ENCODE measurements at places on chromosomes 2 and 18. TPM values are rescaled to one million over a fixed set of nuclear protein-coding genes. Genes with fewer than 3 reads are reported as not detected.

GRCh38 chr18:24214913-24215312 lies 76.1 kb downstream of the CABYR start:
- no peak for DNase-seq

- DNase-seq: no peak
Observed at GRCh38 chr2:196941398-196942078, 15.0 kb upstream of the PGAP1 start.

DNA sequence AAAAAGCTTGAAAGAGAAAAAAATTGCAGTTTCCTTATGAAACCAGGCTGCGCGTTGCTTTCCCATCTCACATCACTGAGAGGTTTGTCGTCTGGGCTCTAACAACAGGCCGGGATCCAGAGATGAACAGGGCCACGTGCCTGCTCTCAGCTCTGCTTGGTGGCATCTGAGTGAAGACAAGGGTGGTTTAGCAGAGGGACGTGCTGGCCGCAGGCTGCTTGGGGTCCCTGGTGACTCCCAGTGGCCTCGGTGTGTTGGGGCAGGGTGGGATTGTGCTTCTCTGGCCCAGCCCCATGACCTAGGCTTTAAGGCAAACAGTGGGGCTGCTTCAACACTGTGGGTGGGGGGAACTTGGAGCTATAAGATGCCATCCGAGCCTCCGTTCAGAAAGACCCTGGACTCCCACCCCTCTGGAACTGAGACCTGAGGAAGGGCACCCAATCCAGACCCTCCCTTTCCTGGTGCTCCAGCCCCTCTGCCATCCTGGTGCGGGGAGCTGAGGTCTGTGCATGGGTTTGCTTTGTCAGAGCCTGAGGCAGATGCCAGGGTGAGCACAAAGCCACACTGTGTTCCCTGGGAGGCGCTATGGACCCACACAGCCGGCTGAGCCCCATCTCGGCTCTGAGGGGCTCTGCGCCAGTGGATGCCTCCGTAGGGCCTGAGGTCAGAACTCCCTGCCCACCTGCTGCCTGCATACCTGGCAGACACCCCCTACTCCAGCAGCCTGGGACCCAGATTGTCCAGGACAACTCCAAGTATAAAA lies 18.4 kb upstream of the HPCAL1 start:
- no peak for DNase-seq

GRCh38 chr2:124079045-124079444 lies 54.0 kb downstream of the CNTNAP5 start:
- no peak for DNase-seq

DNA sequence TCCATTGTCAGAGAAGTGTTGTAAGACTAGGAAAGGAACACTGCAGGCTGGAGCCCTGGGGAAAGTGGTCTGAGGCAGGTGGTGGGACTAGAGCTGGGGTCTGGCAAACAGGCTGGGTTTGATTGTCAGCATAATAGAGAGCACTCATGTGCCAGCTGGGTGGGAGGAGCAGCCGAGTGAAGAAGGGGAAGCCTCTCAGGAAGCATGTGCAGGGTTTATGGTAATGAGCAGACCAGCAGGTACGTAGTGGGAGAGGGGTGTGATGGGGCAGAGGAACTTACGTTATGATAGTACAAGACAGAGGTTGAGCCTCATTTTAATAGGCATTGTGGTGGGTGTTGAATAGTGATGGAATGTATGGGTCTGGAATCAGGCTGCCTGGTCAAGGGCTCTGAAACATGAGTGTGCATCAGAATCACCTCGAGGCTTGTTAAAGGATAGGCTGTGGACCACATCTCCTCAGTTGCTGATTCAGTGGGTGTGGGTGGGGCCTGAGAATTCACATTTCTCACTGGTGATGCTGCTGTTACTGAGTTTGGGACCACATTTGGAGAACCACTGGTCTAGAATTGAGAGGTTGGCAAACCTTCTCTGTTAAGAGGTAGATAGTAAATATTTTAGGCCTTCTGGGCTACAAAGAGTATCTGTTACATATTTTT lies 1.7 kb upstream of the MGAT5 start:
- DNase-seq: no peak

GPR45 gene
- total RNA-seq: not detected

TRIM54 gene
- total RNA-seq: not detected

GRCh38 chr2:238790126-238790832 lies 57.6 kb upstream of the TWIST2 start:
- DNase-seq: no peak
